T-cell (primary cell): ENCODE measurements at places on chromosomes 11 and 22.

- no peak for DNase-seq
Measured at GRCh38 chr11:67633758-67634365, 4.1 kb upstream of the NUDT8 start.

DNA sequence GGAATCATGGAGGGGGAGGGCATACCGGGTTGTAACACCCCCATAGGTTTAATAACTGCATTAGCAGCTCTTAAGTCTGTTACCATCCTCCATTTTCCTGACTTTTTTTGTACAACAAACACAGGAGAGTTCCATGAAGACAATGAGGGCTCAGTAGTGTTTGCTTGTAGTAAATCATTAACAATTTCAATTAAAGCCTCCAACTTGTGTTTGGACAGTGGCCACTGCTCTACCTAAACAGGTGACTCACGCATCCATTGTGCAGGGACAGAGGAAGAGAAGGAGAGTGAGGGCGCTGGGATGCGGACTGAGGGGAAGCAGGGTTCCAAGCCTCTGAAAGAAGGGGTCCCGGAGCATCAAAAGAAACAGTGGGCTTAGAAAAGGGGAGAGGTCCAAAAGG lies 21.3 kb upstream of the MTNR1B start:
- DNase-seq = no peak

- no peak for DNase-seq
Measured at GRCh38 chr11:95728094-95728493, 61.5 kb downstream of the FAM76B start.

DNA sequence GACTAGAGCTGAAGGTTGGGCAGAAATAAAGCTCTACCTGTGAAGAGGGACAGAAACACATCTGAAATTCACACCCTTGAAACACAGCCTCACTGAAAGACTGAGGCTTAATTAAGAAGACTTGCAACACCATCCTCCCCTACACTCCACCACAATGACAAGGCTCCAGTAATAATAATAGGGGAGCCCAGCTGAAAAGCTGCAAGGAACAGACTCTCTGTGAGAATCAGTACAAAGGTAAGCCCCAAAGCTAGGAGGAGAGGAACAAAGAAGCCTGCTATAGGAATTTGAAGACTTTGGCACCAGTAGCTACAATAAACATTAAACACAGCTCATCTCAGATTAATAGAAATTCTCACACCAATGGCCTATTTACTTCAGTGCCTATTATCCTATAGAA lies 176.9 kb downstream of the FAT3 start:
- no peak for DNase-seq

DNA sequence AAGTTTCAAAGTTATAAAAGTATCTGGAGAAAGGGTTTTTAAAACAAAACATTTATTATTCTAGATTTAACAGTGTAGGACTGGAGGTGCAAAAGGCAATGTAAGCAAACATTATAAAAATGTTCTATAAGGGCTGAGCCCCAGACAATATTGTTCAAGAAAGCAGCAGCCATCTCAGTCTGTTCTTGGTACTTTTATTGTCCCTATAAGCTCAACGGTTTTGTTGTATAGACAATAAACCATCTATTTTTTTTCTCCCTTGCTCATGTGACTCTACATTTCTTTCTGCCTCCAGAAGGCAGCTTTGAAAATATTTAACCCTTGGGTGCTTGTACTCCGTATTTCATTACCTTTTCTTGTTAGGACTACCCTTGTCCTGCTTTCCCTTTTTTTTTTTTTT lies 25.2 kb upstream of the NXPE2 start:
- no peak for DNase-seq

DNA sequence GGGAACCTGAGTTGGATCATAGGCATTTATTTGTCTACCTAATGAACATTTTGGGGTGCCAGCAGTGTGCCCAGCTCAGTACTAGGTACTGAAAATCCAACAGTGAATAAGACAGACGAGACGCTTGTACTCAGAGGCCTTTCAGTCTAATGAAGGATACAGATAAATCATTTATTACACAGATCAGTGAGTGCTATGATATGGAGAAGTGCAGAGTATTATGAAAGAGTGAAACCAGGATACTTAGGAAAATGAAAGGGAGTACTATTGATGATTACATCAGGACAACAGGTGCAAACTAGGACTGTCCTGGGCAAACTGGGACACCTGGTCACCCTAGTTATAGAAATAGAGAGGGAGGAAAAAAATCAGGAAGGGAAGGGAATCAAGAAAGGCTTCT lies 207.5 kb upstream of the NCAM1 start:
- DNase-seq = no peak

- no peak for DNase-seq
Measured at GRCh38 chr11:118612378-118612777, 5.0 kb downstream of the PHLDB1 start.

GRCh38 chr11:133955081-133955891 lies 1.5 kb downstream of the IGSF9B start:
- DNase-seq = no peak
